T-helper 2 cell treated with Interferon-gamma antibody and Interleukin-4, amounts not matched to agents 5 μg/mL and 100 μg/mL, for 36 hours (primary cell): ENCODE measurements at places on chromosomes 7 and 10.
A peak's percentile ranks its signal among the peaks of the same experiment; 100 is the strongest.

- no peak for DNase-seq
Observed at GRCh38 chr7:47924266-47924665, 24.0 kb downstream of the PKD1L1 start.

DNA sequence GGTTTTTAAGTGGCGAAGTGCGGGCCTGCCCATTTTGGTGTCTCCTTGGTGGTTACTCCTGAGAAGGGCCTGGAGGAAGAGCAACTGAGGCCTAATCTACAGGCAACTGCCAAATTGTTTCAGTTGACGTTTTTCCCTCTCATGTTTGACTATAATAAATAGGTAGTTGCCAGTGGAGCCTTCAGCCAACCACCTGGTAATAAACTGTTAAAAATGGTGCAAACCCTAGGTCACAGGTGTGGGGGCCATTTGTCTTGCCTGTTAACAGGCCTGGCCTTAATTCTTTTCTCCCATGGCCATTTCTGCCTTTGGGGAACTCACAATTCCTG lies 3.7 kb downstream of the IKZF1 start:
- DNase-seq = no peak

DNA sequence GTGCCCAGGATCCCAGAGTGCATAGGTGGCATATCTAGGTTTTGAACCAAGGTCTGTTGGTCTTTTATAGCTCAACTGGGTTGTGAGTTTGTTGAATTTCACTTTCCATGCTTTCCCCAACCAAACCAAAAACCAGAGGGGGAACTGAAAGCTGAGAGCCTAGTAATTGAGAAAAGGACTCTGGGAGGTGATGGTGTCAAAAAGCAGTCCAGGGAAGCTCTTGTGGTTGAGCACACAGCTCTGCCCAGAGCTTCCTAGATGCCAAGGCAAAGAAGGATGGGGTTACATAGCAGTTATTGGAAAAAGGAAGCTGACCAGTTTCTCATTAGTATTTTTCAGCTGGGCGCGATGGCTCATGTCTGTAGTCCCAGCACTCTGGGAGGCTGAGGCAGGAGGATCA lies 9.9 kb downstream of the POR start:
- DNase-seq = no peak

GRCh38 chr10:104831272-104831671 lies 190.2 kb downstream of the SORCS3 start:
- DNase-seq = no peak

DNA sequence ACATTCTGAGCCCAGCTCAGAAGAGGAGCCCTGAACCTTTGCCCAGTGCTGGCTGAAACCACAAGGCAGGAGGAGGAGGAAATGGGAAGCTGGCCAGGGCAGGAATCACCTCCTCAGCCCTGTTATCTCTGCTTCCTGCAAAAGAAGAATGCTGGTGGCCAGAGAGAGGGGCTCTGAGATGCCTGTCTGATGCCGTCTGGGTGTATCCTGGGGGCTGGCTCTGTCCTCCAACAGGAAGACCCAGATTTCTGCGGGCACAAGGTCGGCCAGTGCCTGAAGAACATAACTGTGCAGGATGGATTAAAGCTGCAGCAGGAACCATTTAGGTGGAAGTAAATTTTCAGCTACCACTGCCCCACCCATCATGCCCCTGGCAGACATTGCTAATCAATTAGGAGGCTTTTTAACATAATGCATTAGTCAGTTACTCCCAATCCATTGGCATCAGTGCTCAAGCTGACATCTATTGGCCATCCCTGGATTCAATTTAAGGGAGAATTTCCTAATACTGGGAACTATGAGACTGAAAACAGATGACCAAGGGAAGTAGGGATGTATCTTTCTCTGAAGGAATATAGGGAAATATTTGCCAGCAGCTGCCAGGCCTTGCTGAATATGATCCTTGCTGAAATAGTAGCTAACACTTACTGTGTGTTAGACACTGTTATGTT lies 67.7 kb downstream of the COL13A1 start:
- no peak for DNase-seq

GRCh38 chr7:23332193-23332592 lies 33.1 kb downstream of the MALSU1 start:
- DNase-seq = no peak

GRCh38 chr7:148397551-148397950 lies 193.0 kb upstream of the C7orf33 start:
- DNase-seq = no peak

DNA sequence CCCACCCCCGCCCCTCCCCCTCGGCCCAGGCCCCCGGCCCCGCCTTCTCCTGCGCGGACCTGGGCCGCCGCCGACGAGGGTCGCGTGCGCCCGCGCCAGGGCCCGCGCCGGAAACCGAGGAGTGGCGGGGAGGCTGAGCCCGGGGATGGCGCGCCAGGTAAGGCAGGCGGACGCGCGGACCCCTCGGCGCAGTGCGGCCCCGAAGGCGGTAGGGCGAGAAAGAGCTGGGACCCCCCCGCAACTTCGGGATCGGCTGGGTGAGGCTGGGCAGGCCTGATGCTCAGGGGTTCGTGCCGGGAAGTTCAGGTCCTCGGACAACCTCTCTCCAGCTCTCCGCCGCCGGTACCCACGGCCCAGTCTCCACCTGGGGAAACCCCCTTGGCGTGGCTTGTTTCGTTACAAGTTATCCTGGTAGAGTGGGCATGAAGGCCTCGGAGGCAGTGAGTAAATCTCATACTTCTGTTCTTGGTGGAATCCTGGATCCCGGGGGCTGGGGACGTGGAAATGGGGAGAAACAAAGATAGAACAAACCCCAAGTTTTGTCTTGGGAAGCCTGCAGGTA lies 58.4 kb downstream of the ZNF467 start:
- DNase-seq = no peak

DNA sequence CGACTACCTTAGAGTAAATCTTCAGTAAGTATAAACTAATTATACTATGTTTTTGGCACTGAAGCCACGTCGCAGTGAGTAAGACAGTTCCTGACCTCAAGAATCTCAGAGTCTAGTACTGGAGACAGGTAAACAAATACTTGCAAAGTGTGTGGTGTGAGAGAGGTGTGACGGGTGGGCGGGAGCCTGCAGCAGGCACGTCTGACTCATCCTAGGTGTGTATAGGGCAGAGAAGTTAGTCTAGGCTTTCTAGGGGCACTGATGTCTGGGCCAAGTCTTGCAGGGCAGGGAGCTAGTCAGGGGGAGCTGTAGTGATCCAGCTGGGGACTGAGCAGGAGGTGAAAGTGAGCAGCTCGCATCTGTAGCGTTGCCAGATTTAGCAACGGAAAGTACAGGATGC lies 35.9 kb upstream of the SFTPD start:
- peak; percentile 59 for DNase-seq

DNA sequence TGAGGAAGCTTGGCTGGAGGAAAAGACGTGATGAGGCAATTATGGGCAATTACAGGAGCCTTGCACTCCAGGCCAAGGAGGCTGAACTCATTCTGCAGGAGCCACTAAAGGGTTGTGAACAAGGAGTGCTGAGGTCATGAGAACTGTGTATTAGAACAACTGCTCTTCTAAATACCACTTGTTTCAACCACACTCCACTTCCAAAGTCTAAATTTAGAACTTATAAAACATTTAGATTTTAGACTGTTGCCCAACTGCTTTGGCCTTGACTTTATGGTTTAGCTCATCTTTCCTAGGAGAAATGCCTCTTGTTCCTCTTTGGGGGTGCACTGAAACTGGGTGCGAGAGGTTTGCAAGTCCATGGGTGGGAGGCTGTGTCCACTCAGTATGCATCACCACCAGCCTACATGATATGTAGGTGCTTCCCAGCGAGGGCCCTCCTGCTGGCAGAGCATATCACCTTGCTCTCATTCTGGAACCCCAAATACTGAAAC lies 199.7 kb upstream of the AOAH start:
- DNase-seq = no peak

DNA sequence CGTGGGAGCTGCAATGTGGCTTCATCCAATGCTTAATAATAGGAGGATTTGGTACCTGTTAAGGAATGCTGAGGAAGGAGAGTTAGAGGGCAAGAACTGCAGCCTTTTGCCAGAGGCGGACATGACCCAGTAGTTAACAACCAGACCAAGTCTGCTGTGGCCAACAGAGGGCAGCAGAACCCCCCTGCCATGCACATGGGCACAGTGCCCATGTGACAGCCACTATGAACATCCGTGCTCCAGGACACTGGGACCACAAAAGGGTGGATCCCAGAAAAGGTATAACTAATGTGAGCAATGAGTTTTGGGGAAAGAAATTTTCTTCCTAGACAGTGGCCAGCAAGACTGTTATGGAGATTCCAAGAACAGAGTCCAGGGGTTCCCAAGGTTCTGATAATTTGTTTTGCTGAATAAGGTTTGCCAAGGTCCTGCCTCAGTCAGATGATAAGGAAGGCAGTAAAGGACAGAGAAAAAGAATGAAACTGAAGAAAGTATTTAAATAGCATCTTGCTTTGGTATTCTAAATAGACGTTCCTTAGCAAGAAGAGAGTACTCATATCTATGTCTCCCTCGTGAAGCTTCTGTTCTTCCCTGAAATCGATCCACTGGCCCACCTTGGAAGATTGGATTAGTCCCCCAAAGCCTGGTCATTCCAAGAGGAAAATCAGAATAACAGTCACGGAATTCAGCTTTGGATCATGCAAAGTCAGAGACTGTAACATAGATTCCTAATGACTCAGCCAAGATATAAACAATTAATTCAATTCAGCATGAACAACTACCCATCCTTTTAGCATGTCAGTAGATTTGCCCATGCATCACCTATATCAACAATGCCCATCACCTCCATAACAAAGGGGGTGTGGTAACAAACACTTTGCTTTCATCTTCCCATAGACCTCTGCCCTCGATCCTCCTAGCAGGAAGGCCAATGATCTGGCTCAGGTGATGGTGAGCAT lies 56.0 kb downstream of the LGI1 start:
- DNase-seq = peak; percentile 23

GRCh38 chr10:19930936-19931893 lies 115.0 kb downstream of the PLXDC2 start:
- DNase-seq = no peak

DNA sequence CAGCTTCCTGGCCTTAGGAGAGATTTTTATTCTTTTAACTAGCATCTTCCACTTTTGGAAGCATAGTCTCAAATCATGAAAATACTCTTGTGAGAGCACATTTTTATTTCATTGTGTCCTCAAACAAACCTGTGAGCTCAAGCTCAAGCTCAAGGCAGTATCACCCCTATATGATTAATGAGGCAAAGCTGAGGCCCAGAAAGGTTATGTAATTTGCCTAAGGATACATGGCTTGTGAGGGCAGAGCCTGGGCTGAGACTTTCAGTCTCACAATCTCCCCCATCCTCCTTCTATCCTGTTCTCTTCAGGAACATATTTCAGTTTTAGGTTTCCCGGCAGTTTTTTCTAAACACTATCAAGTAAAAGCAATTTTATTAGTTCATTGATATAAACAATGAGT lies 359.5 kb downstream of the PTEN start:
- no peak for DNase-seq

- DNase-seq = peak; percentile 23
Observed at GRCh38 chr10:4663162-4663992, 162.6 kb upstream of the AKR1E2 start.

GRCh38 chr10:132169031-132169765 lies 17.6 kb upstream of the DPYSL4 start:
- DNase-seq = no peak

- DNase-seq = no peak
Observed at GRCh38 chr7:83469076-83469475, 179.9 kb downstream of the SEMA3E start.

- no peak for DNase-seq
Observed at GRCh38 chr10:45376371-45376801, 2.4 kb downstream of the ALOX5 start.

DNA sequence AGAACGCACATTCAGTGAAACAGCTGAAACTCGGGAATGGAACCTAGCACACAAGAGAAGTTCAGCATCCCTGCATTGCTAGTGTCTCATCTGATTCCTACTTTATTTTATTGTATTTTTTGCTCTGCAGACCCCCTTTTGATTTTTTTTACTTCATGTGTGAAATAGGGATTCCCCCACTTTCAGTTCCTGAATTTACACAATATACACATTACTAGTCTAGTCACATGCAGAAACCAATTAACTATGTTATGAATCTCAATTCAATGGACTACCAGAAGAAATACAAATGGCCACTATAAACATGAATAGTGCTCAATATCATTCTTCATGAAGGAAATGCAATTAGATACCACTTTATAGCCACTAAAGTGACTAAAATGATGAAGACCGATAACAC lies 386.1 kb upstream of the COBL start:
- no peak for DNase-seq

GRCh38 chr10:129035052-129035827 lies 431.8 kb upstream of the MGMT start:
- peak; percentile 56 for DNase-seq

DNA sequence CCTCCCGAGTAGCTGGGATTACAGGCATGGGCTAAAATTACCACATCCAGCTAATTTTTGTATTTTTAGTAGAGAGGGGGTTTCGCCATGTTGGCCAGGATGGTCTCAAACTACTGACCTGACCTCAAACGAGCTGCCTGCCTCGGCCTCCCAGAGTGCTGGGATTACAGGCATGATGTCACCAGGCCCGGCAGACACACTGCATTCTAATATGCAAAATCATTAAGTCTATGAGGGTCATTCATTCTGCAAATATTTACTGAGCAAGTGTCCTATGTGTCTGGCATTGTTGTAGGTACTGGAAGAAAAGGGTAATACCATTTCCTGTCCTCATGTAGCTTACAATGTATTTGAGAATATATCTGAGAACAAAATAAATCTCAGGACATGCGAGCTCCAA lies 2.7 kb downstream of the PUS7 start:
- DNase-seq = no peak

GRCh38 chr10:89518876-89519842 lies 16.2 kb downstream of the SLC16A12 start:
- DNase-seq = no peak

- DNase-seq = no peak
Observed at GRCh38 chr7:1892011-1892965, 222.2 kb downstream of the ELFN1 start.

- DNase-seq = no peak
Observed at GRCh38 chr7:101174322-101174854, 5.7 kb downstream of the NAT16 start.

DNA sequence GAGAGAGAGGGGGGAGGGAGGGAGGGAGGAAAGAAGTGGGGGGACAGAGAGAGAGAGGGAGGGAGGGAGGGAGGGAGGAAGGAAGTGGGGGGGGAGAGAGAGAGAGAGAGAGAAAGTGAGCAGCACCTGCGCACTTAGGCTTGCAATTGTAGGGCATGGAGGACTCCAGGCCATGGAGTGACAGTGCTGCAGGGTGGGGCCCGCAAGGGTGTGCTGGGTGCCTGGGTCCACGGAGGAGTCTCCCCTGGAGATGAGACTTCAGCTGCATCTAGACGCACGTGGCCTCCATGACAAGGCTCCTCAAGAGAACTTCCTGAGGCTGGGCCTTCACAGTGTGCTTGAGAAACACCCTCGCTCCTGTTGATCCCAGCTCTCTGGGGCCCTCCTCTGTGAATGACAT lies 44.5 kb downstream of the CLRN3 start:
- no peak for DNase-seq

- no peak for DNase-seq
Observed at GRCh38 chr7:27944643-27945042, 204.7 kb downstream of the TAX1BP1 start.
